ENCODE measurements at places on chromosomes 12 and 14.

DNA sequence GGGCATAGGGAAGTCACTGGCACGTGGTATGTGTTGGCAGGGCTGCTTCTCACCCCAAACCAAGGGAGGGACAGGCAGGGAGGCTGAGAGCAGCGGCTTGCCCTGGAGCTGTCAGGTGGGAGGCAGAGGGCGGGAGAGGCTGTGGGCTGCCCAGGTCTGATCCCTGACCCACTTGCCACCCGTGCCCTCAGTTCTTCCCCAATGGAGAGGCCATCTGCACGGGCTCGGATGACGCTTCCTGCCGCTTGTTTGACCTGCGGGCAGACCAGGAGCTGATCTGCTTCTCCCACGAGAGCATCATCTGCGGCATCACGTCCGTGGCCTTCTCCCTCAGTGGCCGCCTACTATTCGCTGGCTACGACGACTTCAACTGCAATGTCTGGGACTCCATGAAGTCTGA, 4.7 kb downstream of the GNB3 start:
- DNase-seq: no peak

DNA sequence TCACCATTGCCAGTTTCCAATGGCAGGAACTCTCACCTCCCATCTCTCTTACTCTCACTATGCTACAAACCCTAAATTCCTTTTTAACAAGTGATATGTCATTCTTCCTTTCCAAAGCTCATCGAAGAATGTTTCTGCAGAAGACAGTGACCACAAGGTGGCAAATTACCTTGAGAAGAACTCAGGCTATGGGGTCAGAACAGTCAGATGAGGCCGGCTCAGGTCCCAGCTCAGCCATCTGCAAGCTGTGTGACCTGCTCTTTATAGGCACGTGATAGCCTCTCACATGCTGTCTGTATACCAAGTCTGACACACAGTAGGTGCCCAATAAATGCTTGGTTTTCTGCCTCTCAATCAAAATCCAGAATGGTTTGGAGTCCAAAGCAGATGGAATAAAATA, 80.7 kb downstream of the FOXN3 start:
- no peak for DNase-seq

GRCh38 chr12:4112734-4113325, 160.7 kb upstream of the CCND2 start:
- DNase-seq: no peak

- no peak for DNase-seq
Measured at GRCh38 chr14:70735043-70735442, 74.3 kb downstream of the MAP3K9 start.

GRCh38 chr14:35286003-35286600, 6.1 kb upstream of the PSMA6 start:
- DNase-seq: no peak

DNA sequence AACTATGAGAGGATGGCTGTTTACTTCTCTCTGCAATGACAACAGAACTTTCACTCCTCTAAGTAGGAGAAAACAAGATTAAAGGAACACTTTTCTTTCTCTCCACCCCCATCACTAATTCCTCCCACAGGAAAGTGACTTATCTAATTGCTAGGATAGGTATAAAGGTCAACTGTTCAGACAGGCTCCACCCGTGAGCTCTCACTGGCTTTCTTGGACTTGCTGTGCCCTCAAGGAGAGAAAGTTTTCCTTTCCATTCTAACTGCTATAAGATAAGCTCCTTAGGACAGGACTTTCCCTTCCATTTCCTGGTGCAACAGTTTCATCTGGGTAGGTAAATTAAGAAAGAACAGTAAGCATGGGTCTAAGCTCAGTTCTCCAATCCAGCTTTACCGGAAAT, 4.8 kb downstream of the SLC41A2 start:
- DNase-seq: no peak

DNA sequence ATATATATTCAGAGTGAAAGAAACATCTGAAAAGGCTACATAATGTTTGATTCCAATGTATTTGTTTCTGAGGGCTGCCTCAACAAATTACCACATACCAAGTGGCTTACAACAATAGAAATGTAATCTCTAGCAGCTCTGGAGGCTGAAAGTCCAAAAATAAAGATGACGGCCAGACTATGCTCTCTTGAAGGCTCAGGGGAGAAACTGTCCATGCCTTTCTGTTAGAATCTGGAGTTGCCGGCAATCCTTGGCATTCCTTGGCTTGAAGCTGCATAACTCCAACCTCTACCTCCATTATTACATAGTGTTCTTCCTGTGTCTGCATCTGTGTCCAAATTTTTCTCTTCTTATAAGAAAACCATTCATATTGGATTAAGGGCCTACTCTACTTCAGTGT, 68.1 kb upstream of the PLEKHG7 start:
- DNase-seq: no peak

GRCh38 chr14:68840454-68840853, 47.6 kb upstream of the ZFP36L1 start:
- no peak for DNase-seq

DNA sequence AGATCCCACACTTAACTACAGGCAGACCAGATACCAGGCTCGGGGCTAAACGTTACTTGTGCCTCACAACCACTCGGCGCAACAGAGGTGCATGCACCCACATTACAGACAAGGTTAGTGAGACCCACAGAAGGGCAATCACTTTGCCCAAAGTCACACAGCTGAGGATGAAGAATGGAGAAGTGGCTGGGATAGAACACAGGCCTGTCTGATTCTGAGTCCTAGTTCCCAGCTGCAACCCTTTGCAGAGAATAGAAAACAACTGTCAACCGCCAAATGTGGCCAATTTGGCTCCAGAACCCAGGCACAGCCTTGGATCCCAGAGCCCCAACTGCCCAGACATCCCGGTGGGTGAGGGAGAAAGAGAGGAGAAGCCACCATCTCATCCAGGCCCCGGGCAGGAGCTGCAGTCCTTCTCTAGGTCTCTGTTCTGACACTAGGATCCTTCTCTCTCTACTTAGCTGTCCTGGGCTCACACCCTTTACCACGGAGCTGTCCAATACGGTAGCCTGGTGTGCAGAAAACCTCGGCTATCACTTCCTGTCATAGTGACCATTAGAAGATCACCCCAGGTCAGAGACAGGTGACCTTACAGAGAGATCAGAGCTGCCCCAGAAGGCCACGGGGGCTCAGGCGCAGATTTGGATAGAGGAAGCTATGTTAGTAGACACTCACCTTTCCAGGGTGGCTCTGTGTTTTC, 59.1 kb downstream of the FAM222A start:
- DNase-seq: no peak

- DNase-seq: no peak
Measured at GRCh38 chr12:75212072-75212471, 2.4 kb upstream of the KCNC2 start.

DNA sequence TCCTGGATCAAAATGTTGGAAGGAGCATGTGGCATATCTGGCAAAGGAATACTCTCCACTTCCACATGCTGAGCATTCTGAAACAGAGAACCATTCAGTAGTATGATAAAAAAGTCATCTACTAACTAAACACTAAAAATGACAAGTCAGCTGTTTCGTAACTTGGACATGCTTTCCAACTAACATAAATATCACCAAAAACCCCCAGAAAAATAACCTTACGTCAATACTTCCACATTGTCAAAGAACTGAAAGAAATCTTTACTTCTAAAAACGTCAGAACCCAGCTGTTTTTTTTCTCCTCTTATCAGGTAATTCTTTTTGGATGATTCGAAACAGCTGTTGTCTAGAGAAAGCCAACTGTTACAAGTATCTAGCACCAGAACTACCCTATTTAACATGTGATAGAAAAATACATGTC, 8.2 kb downstream of the WBP11 start:
- no peak for DNase-seq

DNA sequence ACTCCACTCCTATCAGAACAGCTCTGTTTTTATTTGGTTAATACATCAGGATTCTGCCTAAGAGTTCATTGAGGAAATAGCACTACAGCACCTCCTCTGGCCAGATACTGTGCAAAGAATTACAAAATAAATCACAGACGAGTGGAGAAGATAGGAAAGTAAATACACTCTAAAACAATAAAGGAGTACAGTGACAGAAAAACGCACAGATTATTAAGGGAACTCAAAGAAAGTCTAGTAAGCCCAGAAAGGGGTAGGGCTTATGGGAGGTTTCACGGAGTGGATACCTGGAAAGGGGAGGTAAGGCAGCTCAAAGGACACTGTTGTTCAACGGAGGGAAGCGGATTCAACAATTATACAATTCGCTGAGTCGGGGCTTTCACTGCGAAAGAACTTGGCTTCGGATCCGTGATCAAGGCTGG, 5.5 kb downstream of the OR10AD1 start:
- no peak for DNase-seq

DNA sequence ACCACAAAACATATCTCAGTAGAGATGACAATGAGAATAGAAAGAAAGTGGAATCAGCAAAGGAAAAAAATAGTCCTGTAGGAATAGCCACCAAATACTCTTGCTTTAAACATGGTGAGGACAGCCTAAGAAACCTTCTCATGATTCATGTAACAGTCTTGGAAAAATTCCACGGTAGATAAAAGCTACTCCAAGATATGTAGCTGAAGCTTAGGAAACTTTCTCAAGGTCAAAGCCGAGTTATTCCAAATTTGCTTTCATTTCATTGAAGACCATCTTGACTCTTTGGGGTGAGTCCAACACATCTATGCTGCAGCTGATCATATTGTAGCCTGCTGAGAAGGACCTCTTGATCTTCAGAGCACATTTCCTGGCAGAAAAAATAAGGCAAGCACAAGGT, 157.6 kb downstream of the PAH start:
- no peak for DNase-seq

- DNase-seq: no peak
Measured at GRCh38 chr14:100056431-100056830, 8.8 kb upstream of the EVL start.

GRCh38 chr12:112183141-112184021, 58.0 kb downstream of the TRAFD1 start:
- no peak for DNase-seq

DNA sequence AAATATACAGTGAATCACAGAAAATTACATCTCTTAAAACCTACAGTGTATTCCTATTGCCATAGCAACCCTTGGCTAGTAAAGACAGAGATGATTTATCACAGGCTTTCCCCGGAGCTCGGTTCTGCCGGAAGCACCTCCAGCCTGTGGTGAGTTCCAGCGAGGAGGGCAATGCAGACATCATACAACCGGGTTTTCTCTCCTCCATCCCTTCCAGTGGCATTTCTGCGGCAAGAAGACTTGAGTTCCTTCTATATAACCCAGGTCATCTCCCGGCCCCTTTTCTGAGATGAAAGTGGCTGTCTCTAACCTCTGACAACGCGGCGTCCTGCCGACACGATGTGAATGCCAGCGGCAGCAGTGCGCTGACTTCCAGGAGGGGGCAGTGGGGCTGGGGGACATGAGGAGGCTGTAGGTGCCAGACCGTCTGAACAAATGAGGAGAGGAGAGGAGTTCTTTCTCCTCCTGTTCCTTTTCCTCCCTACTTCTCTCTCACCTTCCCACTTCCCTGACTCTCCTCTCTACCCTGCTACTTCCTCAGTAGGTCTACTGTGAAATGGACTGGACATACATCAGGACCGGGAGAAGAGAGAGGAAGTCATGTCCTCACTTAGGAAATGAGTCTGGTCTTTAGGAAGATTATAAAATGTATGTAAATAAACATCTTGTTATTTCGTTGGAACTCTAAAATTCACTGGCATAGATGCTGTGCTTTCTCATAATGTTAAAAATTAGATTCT, 68.6 kb upstream of the MAX start:
- no peak for DNase-seq

GRCh38 chr14:102568115-102568614, 24.3 kb upstream of the RCOR1 start:
- DNase-seq: no peak

DNA sequence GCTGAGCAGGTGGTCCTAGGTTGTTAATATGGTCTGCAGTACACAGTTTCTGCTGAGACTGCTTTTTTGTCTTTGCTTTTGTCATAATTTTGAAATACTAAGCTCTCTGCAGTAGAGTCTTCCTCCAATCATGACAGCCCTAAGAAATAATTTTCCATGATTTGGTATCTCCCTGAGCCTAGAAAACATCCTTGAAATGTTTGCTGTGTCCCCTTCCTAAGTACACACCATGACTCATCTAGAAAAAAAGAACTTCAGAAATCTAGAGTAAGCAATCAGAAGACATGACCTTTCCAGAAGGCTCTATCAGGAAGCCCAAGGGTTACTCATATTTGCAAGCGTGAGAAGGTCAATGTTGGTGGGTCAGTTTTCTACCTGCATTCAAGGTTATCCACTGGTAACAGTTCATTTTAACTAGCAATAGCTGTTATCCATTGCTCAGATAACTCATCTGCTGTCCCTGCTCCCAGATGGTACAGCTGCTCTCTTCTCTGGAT, 16.4 kb downstream of the DAD1 start:
- DNase-seq: no peak

DNA sequence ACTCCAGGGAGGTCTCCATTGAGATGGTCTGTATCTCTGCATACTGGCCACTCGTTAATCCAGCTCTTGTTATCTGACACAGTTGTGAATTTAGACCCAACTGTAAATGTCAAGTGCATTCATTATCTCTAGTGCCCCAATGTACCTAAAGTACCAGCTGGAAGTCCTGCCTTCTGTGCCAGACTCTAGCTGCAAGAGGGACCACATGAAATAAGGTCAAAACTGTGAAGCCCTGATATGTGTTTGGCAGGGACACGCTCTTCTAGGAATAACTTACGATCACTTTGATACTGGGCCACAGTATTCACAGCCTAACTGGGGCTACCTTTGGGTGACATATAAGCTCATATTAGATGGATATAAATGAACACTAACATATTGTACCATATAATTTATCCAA, 268.5 kb downstream of the LRIG3 start:
- DNase-seq: no peak

- DNase-seq: no peak
Measured at GRCh38 chr14:77197988-77198387, 16.4 kb downstream of the TMEM63C start.

DNA sequence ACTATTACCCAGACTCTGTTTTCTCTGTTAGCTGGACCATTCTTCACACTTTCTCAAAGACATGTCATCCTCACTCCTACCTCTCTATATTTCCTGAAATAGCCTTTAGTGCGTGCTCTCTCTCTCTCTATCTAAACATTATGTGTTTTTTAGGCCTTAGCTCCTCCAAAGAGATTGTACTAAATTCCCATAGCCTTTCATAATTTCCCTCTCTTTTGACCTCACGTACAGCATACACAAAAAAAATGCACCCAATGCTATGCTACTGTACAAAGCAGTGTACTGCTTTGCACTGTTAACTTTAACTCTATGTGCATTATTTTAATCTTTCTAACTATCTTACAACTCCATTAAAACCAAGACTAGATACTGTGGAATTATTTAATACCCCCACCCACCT, 288.4 kb downstream of the DAD1 start:
- DNase-seq: no peak

DNA sequence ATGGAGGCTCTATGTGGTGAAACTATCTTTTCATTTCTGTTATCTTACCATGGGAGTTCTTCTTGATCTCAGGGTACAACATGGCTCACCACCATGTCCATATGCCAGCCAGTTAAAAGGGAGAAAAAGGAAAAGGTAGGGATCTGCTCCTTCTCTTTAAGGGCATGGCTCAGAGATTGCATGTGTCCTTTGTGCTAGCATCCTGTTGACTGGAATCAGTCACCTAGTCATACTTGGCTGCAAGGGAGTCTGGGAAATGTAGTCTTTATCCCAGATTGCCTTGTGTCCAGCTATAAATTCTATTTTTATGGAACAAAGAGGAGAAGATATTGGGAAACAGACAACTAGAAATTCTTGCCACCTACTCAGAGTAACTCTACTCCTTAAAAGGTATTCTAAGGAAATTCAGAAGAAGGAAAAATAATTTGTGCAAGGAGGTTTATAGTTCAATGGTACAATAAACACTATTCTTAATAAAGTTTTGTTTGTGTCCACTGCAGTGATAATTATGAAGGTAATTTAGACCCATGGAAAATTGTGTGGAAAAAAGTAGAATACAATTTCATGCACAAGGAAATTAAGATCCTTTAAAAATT, 86.4 kb upstream of the RPH3A start:
- DNase-seq: no peak
